ENCODE measurements at places on chromosomes 12 and 14.

GRCh38 chr12:76491292-76491691 is 68.3 kb downstream of the OSBPL8 start:
- DNase-seq, result no peak

DNA sequence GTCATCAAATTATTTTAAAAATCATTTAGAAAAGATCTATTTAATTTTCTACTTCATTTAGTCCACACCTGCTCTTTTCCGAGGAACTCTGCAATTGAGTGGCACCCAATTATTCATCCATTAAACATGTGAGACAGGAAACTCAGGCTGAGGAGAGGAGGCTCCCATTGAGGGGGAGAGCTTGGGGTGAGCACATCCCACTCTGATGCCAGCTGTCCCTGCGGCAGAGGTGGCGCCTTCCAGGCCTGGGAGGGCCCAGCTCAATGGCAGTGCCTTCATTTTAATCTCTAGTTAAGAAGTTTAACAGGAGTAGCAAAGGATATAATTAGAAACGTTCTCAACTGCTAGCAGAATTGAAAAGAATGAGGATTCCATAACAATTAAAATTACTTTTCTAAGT is 92.0 kb downstream of the ITPR2 start:
- DNase-seq, result no peak

DNA sequence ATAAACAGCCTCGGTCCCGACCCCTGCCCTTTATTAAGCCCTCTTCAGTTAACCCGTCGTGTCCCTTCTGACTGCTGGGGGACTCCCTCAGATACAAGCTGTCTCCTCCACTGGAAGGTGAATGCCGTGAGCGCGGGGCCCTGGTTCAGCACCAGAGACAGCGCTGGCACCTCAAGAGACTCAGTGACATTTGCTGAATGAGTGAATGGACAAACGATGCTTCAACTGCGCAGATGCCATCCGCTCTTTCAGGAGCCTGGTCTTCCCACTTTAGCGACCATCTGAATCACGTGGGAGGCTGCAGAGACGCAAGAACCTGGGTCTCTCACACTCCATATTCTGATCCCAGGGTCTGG is 92.6 kb upstream of the SFSWAP start:
- DNase-seq, result no peak

- no peak for DNase-seq
These were observed 120.4 kb downstream of the STAB2 start for GRCh38 chr12:103707446-103707845.

- no peak for DNase-seq
These were observed 11.7 kb downstream of the SSH1 start for GRCh38 chr12:108845696-108846095.

DNA sequence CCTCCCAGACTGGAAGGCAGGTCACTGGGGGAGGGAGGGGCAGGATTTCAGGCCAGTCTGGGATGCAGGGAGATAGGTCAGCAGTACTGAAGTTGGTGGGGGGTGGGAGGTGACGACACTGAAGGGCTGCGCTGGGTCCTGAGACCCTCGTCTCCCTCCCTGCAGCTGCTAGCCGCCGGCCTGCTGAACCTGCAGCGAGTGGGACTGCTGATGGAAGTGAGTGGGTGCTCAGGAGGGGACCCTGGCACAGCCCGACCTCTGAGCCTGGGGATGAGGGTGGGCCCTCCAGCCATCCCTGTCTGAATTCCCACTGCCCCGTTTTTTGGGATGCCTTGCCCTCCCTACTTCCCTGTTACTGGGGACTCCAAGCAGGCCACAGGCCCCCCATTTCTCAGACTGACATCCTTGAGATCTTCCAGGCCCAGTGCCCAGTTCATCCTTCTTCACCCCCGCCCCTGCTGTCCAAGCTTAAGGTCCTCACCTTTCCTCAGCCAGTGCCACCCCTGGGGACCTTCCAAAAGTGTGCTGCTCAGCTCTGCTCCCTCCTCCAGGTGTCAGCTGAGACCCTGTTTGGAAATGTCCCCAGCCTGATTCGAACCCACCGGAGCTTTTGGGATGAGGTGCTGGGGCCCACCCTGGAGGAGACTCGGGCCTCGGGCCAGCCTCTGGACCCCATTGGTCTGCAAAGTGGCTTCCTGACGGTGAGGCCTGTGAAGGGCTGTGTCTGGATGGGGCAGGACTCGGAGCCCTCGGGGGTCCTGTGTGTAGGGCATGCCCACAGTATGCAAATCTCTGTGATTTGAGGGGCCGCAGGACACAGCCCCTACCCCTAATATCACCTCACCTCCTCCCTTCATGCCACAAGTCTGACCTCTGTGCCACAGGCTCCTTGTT is 5.5 kb downstream of the PLEKHG6 start:
- no peak for DNase-seq

Measured in activated CD4-positive, alpha-beta T cell treated with anti-CD3 and anti-CD28 coated beads, Interleukin-2, amount 10 ng/mL, durations not matched to agents 7 days and 5 days (primary cell).